Fibroblast of the aortic adventitia (primary cell): ENCODE measurements at places on chromosomes 1 and 21. TPM values are rescaled to one million over a fixed set of nuclear protein-coding genes. Genes with fewer than 3 reads are reported as not detected.

The CSF1 gene
- total RNA-seq: 36.5 and 61.9 TPM in 2 replicates

- DNase-seq: no peak
Observed at GRCh38 chr1:201554789-201555592, 16.1 kb downstream of the NAV1 start.

GRCh38 chr1:7549277-7550161, 221.6 kb upstream of the VAMP3 start:
- DNase-seq: peak; percentile 61

DNA sequence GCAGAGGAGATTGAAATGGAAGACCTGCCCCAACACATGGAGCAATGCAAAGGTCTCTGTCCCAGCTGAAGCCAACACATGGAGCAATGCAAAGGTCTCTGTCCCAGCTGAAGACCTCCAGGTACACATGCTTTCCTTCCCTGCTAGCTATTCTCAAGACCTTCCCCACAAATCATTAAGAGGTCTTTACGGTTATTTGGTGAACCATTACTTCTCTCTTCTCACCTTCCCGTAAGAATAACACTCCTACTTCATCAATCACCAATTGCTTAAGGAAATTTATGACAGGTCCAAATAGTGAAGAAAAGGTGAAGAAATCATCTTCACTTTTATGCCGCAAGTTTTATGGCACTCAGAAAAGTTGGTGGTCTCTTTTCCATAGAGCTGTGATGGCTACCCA, 138.8 kb downstream of the NTPCR start:
- DNase-seq: no peak

- no peak for DNase-seq
Observed at GRCh38 chr1:35466120-35466519, 91.1 kb downstream of the KIAA0319L start.
